ENCODE measurements at places on chromosomes 12 and 14. TPM values are rescaled to one million over a fixed set of nuclear protein-coding genes. Genes with fewer than 3 reads are reported as not detected.

The TAS2R20 gene
- 3.5 TPM for total RNA-seq

The INHBC gene
- not detected for total RNA-seq

The FOXA1 gene
- total RNA-seq = 18.5 TPM

The TMPRSS12 gene
- total RNA-seq = not detected

The VDR gene
- 75.1 TPM for total RNA-seq

The SLC5A8 gene
- total RNA-seq = not detected

All from Peyer's patch (tissue), 4 donors.